ENCODE measurements at places on chromosomes 11 and 22.

GRCh38 chr11:91850533-91851275, 373.9 kb upstream of the FAT3 start:
- H3K4me3 ChIP-seq: no peak overlapping the region
- H3K36me3 ChIP-seq: no peaks in the 10 kb centered on the region
- peaks cover 10% of the 10 kb centered on the region for H3K27me3 ChIP-seq
- no peaks in the 10 kb centered on the region for H3K4me1 ChIP-seq

DNA sequence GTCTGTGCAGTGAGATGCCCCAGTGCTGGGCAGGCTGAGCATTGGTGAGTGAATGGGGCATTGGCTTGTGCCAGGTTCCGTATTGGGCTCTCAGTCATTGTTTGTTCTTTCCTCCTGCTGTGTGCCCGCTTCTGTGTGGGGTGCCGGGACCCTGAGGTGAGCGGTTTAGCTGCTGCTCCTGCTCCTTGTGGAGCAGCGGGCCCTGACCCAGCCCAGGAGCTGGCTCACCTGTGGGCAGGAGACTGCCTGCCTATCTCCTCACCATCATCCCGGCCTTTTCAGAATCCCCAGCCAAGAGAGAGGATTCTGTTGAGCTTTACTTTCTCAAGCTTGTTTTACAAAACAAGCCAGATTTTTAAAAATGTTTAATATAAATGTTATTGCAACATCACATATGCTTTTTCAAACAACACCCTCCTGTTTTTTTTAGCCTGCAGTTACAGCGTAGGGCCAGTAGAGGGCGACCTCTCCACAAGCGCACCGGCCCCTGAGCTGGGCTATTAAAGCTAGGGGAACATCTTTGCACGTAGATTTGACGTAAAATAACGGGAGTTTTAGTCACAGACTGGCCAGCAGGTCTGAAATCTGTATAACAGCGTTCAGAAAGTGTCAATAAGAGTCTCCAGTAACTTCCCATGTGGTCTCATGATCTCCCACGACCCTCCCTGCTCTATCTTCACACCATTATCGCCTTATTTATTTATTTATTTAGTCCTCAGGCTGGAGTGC, 25.1 kb upstream of the RELT start:
- H3K36me3 ChIP-seq: peaks cover 14% of the 10 kb centered on the region
- no peak for DNase-seq
- peaks cover 10% of the 10 kb centered on the region for H3K4me1 ChIP-seq

DNA sequence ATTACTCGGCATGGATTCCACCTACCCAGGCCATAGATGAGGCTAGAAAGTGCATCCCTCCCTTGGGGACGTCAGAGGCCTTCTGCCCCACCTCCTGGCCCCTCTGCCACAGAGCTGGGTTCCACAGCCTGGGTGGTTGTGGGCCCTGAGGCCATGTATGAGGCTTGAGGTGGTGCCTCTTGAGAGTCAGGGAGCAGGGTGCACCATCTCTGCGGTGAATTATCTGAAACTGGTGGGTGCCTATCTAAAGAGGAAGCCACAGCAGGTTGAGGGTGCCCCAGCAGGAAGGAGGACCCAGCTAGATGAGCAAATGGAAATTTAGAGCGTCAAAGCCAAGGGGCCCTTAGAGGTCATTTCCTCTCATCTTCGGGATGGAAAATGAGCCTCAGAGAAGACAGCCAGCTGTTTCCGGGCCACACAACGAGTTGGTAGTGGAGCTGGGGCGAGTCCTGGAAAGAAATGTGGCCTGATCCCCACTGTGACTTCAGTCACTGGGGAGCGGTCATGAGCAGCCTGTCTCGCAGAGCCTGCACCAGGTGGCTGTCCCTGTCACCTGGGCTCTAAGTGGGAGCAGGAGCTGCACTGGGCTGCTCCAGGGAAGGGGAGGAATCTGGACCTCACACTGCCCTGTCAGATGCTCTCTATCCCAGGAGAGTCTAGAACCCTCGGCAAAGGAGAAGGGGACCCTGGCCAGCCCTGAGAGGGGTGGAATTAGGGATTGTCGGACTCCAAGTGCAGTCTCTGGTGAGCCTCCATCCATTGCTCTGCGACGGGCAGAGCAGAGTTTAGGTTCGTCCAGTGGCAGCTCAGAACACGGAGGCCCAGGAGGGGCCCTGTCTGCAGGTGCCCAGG, 7.3 kb downstream of the ADORA2A start:
- peak overlapping the region; percentile 20 for H3K27ac ChIP-seq
- H3K27me3 ChIP-seq: no peaks in the 10 kb centered on the region
- no peak for DNase-seq
- H3K4me3 ChIP-seq: no peak overlapping the region

- peak overlapping the region; percentile 69 for H3K27ac ChIP-seq
- H3K27me3 ChIP-seq: no peaks in the 10 kb centered on the region
- H3K4me1 ChIP-seq: peaks cover 30% of the 10 kb centered on the region
- no peak for DNase-seq
- H3K36me3 ChIP-seq: no peaks in the 10 kb centered on the region
These were observed 17.0 kb upstream of the FAM181B start for GRCh38 chr11:82750643-82751139.

DNA sequence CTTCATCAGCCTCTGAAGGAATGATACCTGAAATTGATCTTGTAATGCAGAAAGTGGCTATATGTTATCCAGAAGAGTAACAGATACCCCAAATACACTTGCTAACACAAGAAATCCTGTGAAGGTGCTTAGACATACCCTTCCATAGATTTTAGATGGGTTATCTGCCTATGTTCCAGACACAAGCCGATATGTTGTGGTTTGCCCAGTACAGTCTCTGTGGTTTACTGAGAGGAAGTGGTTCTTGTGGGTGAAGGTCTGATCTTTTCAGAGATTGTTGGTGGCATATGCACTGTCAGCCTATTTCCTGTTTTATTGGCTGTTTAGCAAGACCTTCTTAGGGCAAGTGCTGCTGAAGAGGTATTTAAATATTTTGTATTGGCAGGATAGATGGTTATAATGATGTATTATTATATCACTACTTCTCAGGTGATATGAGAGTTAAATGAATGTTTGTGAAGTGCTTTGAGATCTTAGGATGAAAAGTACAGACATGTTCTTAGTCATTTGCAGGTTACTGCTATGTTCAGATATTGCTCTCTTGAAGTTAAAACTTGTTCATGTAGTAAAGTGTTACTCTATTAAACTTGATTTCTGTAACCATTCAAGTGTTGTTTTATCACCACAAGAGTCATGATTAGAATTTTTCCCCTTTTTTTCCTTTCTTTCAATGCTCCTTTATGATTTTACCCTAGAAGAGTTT, 8.2 kb downstream of the ARHGEF12 start:
- peaks cover 76% of the 10 kb centered on the region for H3K4me1 ChIP-seq
- no peaks in the 10 kb centered on the region for H3K27me3 ChIP-seq
- peak overlapping the region; percentile 54 for H3K27ac ChIP-seq
- no peaks in the 10 kb centered on the region for H3K36me3 ChIP-seq
- no peak overlapping the region for H3K4me3 ChIP-seq
- DNase-seq: no peak

DNA sequence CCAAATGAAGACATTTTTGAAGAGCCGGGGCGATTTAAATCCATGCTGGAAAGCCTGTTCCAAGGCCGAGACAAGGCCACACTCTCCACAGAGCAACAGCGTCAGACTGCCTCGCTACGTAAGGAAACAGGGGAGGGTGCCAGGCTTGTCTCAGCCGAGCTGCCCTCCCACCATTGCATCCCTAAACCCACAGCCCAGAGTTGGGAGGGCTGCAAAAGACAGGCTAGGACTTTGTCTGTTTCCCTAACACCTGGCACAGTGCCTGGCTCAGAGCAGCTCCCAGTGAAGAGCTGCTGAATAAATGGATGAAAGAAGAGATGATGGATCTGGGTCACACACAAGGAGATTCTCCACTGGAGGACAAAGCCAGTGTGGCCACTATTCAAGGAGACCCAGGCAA, 51.3 kb upstream of the SCUBE2 start:
- DNase-seq: no peak
- H3K4me1 ChIP-seq: peaks cover 33% of the 10 kb centered on the region
- H3K4me3 ChIP-seq: no peak overlapping the region
- H3K27ac ChIP-seq: no peak overlapping the region
- H3K36me3 ChIP-seq: peaks cover 65% of the 10 kb centered on the region

GRCh38 chr11:60504219-60504905, 10.8 kb upstream of the MS4A13 start:
- no peak overlapping the region for H3K4me3 ChIP-seq
- H3K4me1 ChIP-seq: peaks cover 12% of the 10 kb centered on the region
- no peak overlapping the region for H3K27ac ChIP-seq
- no peaks in the 10 kb centered on the region for H3K36me3 ChIP-seq
- DNase-seq: no peak

GRCh38 chr11:105923252-105923651, 98.8 kb downstream of the MSANTD4 start:
- peaks cover 5% of the 10 kb centered on the region for H3K27me3 ChIP-seq
- DNase-seq: no peak
- H3K36me3 ChIP-seq: no peaks in the 10 kb centered on the region
- H3K4me1 ChIP-seq: no peaks in the 10 kb centered on the region

- H3K27me3 ChIP-seq: no peaks in the 10 kb centered on the region
- no peak overlapping the region for H3K27ac ChIP-seq
- no peak overlapping the region for H3K4me3 ChIP-seq
- H3K36me3 ChIP-seq: no peaks in the 10 kb centered on the region
These were observed 1421.2 kb upstream of the TENM4 start for GRCh38 chr11:80862011-80862410.

DNA sequence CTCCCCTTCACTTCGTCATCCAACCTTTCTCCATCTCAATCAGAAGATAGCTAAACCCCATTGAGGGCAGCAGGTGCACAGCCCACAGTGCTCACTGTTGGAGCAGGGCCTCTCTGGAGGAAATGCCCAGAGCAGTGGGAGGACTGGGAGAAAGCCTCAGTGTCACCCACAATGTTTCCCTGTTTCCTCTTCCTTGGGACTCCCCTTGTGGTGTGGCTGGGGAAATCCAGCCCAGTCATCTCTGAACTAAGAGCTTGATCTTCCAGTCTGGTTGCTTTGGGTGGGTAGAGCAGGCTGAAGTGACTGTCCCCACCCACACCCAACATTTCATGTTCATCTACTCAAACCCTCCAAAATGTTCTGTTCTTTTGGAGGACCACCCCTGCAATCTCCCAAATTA, 29.8 kb upstream of the EED start:
- peaks cover 5% of the 10 kb centered on the region for H3K4me1 ChIP-seq
- no peaks in the 10 kb centered on the region for H3K27me3 ChIP-seq
- DNase-seq: no peak

DNA sequence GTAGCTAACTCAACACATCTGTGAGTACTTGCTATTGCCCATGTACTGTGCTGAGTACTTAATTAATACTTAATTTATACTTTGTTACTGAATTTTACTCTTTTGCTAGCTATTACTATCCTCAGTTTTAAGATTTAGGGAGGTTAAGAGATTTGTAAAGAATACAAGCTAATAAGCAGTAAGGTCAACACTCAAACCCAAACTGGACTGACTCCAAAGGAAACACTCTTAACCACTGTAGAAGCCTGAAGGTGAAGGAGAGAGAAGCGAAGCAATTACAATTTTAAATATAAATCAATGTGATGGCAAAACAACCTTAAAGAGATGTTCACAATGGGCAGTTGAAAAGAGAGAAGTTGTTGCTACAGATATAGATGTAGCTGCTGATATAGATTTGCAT, 204.5 kb downstream of the GUCY1A2 start:
- H3K27ac ChIP-seq: no peak overlapping the region
- H3K4me3 ChIP-seq: no peak overlapping the region
- no peaks in the 10 kb centered on the region for H3K4me1 ChIP-seq
- H3K36me3 ChIP-seq: no peaks in the 10 kb centered on the region
- DNase-seq: no peak
- peaks cover 16% of the 10 kb centered on the region for H3K27me3 ChIP-seq

DNA sequence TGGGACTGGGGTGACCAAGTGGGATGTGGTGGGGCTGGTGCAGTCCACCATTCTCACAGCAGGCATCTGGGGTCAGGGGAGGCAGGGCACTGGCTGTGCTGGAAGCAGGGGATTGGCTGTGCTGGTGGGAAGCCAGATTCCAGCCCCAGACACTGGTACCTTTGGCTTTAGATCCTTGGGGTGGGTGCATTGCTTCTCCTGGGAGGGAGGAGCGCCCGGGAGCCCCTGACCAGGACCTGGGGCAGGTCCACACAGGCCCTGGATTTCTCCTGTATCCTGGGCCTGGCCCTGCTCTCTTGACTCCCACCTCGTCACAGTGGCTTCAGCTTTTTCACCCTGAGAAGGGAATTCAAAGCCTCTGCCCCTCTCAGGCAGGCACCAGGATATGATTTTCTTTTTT, 38.5 kb downstream of the ST3GAL4 start:
- peak overlapping the region; percentile 83 for H3K27ac ChIP-seq
- H3K4me3 ChIP-seq: no peak overlapping the region
- H3K4me1 ChIP-seq: peaks cover 56% of the 10 kb centered on the region
- peaks cover 8% of the 10 kb centered on the region for H3K36me3 ChIP-seq
- H3K27me3 ChIP-seq: no peaks in the 10 kb centered on the region

GRCh38 chr11:73047773-73048371, 94.2 kb downstream of the FCHSD2 start:
- peak overlapping the region; percentile 66 for H3K27ac ChIP-seq
- no peak for DNase-seq
- no peaks in the 10 kb centered on the region for H3K36me3 ChIP-seq
- no peaks in the 10 kb centered on the region for H3K27me3 ChIP-seq
- peak overlapping the region; percentile 12 for H3K4me3 ChIP-seq
- H3K4me1 ChIP-seq: peaks cover 17% of the 10 kb centered on the region

- H3K4me3 ChIP-seq: no peak overlapping the region
- no peaks in the 10 kb centered on the region for H3K36me3 ChIP-seq
These were observed 77.8 kb downstream of the MN1 start for GRCh38 chr22:27723708-27724107.

DNA sequence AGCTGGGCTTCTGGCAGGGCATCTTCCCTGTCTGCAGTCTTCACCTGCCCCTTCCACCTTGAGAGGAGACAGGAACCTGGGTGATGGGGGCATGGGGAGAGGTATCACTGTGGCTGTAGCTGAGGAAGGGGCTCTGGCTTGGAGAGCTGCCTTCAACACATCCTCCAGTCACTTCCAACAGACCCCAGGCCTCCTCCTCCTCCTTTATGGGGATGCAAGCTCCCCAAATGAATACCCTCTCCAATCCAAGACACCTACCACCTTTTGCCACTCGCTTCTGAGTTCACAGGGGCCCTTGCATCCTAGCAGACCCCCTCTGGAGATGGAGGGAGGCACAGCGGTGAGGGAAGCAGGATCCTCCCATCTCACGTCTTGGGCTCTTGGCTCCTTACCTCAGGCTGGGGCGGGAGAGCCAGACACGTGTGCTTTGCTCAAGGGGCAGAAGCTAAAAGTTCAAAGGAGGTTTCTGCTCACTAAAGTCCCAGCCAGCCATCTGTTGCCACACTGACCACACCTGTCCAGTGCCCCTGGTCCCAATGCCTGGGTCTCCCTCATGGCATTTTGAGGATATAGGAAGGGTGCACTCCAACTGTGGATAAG, 13.2 kb downstream of the ANKK1 start:
- no peak for DNase-seq
- H3K4me3 ChIP-seq: no peak overlapping the region
- no peaks in the 10 kb centered on the region for H3K4me1 ChIP-seq
- H3K36me3 ChIP-seq: no peaks in the 10 kb centered on the region
- no peak overlapping the region for H3K27ac ChIP-seq

GRCh38 chr22:45640291-45640940, 31.2 kb upstream of the ATXN10 start:
- H3K4me3 ChIP-seq: no peak overlapping the region
- DNase-seq: no peak
- peaks cover 15% of the 10 kb centered on the region for H3K4me1 ChIP-seq
- peaks cover 18% of the 10 kb centered on the region for H3K27me3 ChIP-seq
- H3K36me3 ChIP-seq: no peaks in the 10 kb centered on the region
- no peak overlapping the region for H3K27ac ChIP-seq

- DNase-seq: no peak
- H3K27me3 ChIP-seq: no peaks in the 10 kb centered on the region
- no peak overlapping the region for H3K4me3 ChIP-seq
- H3K4me1 ChIP-seq: no peaks in the 10 kb centered on the region
These were observed 329.5 kb downstream of the OPCML start for GRCh38 chr11:133202816-133203215.
